Epithelial cell of proximal tubule (primary cell): ENCODE measurements at places on chromosomes 7 and 10. TPM values are rescaled to one million over a fixed set of nuclear protein-coding genes. Genes with fewer than 3 reads are reported as not detected.

- DNase-seq, result no peak
These were observed 170.5 kb upstream of the KLF6 start for GRCh38 chr10:3955493-3955892.

DNA sequence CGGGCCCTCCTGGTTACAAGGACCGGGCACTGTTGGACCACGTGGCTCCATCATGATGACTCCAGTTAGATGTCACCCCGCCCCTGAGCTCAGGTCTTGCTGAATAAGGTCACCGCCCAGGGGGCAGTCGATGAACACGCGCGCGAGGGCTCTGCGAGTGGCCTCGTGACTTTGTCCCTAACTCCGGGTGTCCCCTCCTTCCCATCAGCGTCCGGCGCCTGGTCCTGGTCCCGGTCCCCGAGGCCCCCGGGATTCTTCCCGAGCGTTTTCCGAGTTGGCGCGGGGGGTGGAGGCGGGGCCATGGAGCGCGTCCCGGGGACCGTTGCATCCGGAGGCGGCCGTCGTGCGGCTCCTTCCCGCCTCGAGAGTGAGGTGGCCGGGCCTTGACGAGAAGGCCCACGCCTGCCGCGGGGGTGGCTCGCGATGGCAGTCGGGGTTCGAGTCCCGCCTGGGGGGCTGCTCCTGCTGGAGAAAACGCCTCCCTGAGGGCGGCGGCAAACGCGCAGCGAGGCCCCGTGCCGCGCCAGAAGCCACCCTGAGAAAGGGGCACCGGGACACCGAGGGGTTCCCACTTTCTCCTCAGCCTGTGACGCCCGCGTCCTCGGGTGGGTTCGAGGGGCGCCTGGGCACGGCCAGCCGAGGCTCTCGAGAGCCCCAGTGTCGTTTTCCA, 569 bp upstream of the NPTX2 start:
- DNase-seq, result no peak

GRCh38 chr7:5322621-5323410, 40.1 kb downstream of the SLC29A4 start:
- DNase-seq, result no peak

DNA sequence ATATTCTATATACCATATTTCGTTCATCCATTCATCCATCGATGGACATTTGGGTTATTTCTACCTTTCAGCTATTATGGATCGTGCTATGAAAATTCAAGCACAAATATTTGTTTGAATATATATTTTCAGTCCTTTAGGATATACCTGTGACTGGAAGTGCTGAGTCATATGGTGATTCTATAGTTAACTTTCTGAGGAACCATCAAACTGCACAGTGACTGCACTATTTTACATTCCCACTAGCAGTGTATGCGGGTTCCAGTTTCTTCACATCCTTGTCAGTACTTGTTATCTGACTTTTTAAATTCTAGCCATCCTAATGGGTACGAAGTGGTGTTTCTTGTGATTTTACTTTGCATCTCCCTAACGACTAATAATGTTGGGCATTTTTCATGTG, 104.0 kb downstream of the MAPK8 start:
- no peak for DNase-seq

GRCh38 chr7:114865564-114865963, 56.3 kb upstream of the MDFIC start:
- DNase-seq, result no peak

DNA sequence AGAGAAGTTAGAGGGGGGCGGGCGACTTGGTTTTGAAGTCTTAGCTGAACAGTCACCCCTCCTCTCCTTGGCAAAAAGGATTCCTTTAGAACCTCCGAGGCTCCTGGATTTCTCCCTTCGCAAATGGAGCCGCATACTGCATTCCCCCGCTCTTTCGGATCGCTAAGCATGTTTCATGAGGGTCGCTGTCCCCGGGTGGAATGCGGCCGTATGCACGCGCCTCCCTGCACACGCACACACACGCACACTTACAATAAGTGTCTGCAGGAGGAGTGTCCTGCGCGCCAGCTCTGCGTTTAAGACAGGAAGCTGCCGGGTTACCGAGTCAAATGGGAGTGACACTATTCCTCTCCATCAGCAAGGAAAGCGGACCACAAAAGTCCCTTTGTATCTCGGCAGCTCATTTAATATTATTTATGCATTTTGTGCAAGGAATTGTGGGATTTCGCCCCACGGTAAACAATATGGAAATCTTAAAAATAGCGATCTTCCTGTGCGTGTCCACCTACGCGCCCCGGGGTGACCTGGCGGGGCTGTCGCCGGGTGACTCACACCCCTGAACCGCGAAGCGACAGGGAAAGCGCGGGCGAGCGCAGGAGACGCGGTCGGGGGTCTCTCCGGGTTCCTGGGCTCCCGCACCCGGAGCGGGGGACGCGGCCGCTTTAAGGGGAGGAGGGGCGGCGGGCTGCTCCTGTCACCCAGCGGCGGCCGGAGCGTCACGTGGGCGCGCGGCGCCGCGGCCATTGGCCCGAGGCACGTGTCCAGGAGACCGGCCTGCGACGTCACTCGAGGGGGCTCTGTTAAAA, 988 bp upstream of the EN2 start:
- DNase-seq, result no peak

DNA sequence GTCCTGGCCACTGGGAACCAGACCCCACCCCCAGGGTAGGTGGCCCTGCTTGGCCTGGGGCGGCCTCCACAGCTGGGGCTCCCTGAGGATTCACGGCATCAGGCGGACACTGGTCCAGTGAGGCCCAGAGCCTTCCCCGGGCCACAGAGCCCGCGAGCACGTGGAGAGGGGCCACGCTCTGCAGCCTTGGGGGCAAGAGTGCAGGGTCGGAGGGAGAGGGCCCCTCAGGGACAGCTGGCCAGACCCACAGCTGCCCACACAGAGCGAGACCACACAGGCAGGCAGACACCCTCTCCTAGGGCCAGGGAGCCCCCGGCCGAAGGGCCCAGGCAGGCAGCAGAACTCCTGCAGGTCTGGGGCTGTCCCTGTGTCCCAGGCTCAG, 10.7 kb downstream of the VENTX start:
- DNase-seq, result no peak

DNA sequence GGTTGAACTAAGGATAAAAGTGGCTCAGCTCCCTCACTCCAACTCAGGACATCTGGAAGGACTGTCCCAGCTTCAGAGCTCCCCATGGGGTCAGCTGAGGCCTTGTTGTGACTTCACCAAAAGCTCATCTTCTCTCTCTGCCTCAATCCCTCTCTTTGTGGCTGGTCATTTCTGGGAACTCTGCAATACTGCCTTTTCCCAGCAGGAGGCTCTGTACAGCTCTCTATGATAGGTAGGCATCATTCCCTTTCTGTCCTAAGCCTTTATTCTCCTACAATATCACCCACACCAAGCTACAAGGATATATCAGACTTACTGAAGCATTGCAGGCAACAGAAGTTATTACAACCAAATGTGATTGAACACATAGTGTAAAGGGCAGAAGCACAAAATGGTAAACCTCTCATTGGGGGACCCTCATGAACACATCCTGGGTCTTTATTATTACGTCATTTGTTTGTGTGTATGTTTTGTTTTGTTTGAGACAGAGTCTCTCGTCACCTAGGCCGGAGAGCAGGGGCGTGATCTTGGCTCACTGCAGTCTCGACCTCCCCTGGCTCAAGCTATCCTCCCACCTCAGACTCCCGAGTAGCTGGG, 36.7 kb upstream of the PRPS1L1 start:
- DNase-seq, result no peak

DNA sequence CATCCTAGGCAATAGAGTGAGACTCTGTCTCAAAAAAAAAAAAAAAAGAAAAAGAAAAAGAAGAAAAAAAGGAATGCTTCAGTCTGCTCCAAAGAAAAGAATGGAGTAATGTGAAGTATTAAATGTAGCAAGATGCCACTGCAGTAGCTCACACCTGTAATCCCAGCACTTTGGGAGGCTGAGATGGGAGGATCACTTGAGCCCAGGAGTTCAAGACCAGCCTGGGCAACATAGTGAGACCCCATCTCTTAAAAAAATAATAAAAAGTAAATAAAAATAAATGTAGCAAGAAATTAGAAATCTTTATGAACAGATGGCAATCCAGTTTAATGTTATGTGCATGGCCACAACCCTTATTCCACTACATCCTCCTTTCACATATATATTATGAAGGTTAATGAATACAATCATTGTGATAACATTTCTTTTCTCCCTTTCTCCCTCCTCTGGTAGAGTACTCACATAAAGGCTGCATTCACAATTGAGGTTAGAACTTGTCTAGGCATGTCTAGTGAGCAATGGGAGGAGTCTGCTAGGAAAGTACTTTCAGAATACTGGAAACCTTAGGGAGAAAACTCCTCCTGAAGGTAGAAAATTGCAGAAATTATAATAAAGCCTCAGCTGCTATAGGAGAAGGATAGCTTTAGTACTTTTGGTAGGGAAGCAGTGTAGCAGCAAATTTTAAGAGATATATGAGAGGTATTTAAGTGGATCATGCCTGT, 20.4 kb downstream of the KLLN start:
- DNase-seq, result no peak

DNA sequence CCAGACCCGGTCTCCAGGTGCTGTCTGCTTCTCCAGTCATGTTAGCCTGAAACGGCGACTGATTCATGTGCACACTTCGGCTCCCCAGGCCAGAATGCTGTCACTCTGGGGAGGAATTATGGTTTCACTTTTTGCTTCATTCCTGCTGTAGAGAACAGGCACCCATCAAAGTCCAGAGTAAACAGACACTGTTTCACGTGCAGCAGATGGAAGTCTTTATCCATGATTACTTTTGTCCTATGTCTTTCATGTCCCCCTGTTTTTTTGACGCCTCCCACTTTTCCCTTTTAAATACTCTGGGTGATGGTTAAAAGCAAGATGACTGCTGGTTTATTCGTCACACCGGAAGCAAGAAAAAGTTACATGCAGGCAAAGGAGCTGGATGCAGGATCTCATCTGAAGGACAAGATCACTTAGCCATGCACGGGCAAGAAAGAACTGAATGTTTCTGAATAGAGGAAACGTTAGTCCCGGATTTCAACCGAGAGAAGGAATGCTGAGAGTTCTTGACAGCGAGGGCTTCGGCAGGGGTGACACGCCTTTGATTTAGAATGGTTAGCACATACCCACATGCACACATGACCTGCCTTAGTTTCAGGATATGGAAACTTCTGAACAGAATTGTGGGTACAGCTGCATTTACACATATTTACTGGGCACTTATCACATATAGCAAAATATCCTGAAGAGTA, 250.0 kb upstream of the KLF6 start:
- DNase-seq, result peak; percentile 16

- no peak for DNase-seq
These were observed 90.9 kb upstream of the MKI67 start for GRCh38 chr10:128217136-128217535.

GRCh38 chr7:155167706-155168365, 97.7 kb downstream of the HTR5A start:
- DNase-seq, result no peak

GRCh38 chr7:108149119-108149518, 19.0 kb upstream of the LAMB4 start:
- no peak for DNase-seq

Gene WDR86
- total RNA-seq, result 0.07 and 3.1 TPM in 2 replicates

Gene ARHGEF35
- total RNA-seq, result 3.3 and 5.3 TPM in 2 replicates

Gene HOXA11
- 10.7 and 12.5 TPM in 2 replicates for total RNA-seq

Gene HILPDA
- total RNA-seq, result 21.6 and 33.7 TPM in 2 replicates

Gene SRRM3
- 0.07 TPM in 1 of 2 replicates, not detected in the other for total RNA-seq

Gene NKX6-2
- 0.14 and 1.2 TPM in 2 replicates for total RNA-seq

Gene TAC1
- 1.8 and 4.4 TPM in 2 replicates for total RNA-seq

Gene EN2
- total RNA-seq, result not detected in 2 replicates

Gene ABLIM1
- total RNA-seq, result 12.4 and 30.2 TPM in 2 replicates

Gene CNTNAP2
- total RNA-seq, result 2.7 and 9.2 TPM in 2 replicates
